NCI-H748 treated with DMSO at 0.1 percent for 48 hours (cell line): ENCODE measurements at places on chromosomes 11 and 22.

DNA sequence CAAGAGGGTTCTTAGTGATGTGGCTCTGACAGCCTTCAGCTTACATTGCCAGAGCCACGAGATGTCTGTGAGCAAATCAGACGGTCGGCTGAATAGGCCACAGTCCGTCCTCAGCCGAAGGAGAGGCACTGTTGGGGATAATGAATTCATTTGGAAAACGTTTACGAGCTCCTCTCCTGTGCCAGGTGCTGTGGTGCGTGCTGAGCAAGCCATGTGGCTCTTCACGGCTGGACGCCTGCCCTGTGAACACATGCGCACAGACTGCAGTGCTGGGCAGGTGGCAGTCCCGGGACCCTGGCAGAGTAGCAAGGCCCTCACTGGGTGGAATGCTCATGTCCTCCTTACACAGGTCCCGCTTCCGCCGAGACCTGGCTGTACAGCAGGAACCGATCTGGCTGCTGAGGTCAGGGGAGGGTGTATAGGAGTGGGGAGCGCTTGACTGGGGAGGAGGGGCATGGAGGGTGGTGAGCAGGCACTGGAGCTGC is 6.8 kb downstream of the TBC1D22A start:
- no peak for DNase-seq

DNA sequence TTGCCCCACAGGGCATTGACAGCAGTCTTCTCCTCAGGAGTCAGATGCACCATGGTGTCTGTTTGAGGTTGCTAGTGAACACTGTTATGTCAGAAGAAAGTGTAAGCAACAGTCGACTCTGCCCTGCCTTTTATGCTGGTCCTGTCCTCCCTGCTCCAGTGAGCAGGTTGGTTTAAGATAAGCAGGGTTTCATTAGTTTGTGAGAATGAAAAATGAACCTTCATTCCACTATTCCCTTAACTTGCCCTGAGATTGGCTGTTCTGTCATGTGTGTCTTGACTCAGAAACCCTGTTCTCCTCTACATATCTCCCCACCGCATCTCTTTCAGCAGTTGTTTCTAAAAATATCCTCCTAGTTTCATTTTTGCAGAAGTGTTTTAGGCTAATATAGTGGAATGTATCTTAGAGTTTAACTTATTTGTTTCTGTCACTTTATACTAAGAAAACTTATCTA is at the start of gene HBD:
TSS of gene HBD (minus strand) at position 103 of the 454 bp plus-strand sequence. CDS start at position 53, 50 bp downstream.
- DNase-seq, result no peak

GRCh38 chr11:79333355-79333754 is 107.5 kb downstream of the TENM4 start:
- no peak for DNase-seq

DNA sequence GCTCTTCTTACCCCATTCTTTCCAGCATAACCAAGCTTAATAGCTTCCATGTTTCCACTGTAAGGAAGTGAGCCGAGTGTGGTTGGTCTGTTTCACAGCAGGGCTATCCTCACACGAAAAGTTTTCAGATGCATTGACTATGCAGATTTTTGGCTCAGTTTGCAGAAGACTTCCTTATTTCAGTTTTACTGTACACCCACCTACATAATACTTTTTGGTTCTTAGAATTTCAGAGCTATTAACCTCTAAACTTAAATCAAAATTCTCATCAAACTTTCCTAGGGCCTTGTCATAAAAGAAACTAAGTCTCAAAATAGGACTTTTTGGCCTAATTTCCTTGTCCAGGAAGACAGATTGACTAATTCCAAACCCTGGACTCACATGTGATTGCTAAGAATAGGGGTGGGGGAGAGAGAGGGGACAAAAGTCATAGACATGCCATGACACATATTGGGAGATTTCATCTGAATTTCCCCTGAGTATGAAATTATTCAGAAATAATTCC is 7.3 kb upstream of the EHF start:
- no peak for DNase-seq
